AG09309 (cell line): ENCODE measurements at places on chromosomes 5 and 9.
A peak's percentile ranks its signal among the peaks of the same experiment; 100 is the strongest.

GRCh38 chr9:93942161-93942560, 13.0 kb downstream of the BARX1 start:
- no peak for DNase-seq

DNA sequence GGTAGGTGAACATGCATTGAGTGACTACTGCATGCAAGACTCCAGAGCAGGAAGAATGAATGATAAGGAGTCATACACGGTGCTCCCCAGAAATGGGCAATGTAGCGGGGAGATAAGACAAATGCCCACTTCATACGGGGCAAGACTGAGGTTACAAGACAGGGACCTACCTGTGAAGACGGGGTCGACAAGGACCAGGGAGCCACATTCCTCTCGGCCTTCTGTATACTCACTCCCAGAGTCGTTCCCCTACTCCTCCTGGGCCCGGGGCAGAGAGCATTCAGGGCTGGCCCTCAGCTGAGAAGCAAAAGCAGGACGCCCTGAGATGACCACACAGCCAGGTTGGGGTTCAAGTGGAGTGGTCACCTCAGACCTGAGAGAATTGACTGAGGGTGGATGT, 26.7 kb downstream of the PITX1 start:
- no peak for DNase-seq

GRCh38 chr9:26335116-26335515, 557.5 kb downstream of the CAAP1 start:
- no peak for DNase-seq

DNA sequence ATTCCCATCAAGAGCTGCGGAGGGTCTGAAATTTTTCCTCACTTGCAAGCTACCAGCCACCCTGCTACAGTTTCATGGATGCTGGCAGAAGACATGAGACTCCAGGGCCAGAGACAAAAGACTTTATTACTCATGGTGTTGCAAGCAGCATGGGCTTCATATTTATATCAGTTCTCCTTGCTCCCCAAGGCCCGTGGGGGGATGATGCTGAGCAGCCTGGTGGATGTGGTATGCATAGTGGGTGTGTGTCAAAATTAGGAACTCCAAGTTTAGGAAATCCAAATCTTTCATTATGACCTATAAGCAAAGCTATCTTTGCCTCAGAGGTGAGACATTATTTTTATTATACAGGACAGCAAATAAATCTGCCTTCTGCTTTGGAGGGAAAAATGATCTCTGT, 105.7 kb upstream of the ALDH1B1 start:
- no peak for DNase-seq

DNA sequence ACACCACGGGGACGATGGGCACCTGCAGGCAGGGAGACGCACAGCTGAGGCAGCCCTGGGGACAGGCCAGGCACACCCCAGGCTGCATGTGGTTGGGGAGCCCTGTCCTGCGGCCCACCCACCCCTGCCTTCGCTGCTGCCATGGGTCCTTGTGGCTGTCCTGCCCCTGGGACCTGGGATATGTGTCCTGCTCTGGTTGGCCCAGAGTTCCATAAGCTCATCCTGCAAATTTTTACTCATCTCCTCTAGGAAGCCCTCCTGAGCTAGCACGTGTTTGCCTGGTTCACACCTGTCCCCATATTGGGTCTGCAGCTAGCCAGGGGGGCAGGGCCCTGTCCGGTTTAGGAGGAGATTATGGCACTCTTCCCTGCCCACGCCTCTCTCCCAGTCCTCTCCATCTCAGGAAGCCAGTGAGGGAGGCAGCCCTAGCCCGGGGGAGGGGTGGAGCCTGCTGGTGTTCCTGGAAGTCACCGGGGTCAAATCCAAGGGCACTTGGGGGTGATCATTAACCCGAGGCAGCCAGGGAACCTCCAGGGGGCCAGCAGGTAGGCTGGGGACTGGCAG, 12.2 kb downstream of the EGFL7 start:
- no peak for DNase-seq

DNA sequence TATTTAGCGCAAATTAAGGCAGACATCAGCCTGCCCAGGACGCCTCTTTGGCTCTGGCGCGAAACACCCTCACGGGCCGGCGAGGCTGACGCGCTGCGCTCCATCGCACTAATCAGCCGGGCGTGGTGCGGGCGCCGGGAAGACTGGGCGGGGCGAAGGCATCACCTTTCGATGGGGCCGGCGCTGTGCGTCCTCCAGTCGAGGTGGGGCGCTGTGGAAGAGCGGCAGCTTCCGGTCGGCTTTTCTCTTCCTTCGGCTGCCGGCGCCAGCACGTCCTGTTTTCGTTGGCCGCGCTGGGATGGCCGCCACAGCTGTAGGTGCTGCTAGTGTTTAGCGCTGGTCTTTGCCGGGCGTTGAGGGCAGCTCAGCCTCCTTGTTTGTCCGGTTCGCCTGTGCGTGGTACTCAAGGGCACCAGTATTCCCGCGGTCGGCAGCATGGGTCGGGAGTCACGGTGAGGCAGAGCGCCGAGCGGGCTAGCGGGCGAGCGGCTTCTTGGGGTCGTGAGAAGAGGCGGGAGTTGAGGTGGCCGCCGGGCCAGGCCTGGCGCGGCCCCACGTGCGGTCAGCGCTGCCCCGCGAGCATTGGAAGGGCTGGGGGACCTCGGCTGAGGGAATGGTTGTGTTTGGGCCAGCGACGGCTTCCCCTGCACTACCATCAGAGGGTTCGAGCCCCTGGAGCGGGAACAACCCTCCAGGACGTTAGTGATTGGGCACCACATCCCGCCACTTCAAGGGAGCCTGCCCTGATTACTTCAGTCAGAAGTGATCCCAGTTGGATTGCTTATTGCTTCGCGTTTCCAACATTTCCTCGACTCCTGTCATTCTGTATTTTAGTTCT, at the start of gene DDX46:
Gene DDX46, plus strand, starts transcription at position 276 of the 838 bp plus-strand sequence. Its CDS starts 160 bp downstream, at position 436.
- no peak for DNase-seq

DNA sequence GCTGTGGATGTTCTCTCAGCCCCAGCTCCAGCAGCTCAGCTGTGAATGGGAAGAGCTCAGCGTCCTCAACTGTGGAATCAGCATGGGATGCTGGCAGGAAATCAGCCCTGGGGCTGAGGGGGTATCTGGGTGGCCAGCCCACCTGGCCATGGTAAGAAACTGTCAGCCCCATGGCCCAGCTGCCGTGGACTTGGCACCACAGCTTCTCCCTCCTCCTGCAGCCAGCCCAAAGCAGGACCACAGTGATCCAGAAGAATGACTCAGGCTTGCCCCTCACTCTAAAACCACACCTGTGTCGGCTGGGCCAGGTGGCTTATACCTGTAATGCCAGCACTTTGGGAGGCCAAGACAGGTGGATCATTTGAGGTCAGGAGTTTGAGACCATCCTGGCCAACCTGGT, 48.0 kb downstream of the SAR1B start:
- DNase-seq = no peak

GRCh38 chr5:38809388-38810359, 36.1 kb upstream of the OSMR start:
- DNase-seq = peak; percentile 58

- DNase-seq = no peak
Observed at GRCh38 chr9:134494905-134495304, 146.7 kb upstream of the COL5A1 start.

GRCh38 chr5:10301842-10302610, 5.7 kb downstream of the CMBL start:
- no peak for DNase-seq
